ENCODE measurements at places on chromosomes 2 and 18.
A peak's percentile ranks its signal among the peaks of the same experiment; 100 is the strongest.

DNA sequence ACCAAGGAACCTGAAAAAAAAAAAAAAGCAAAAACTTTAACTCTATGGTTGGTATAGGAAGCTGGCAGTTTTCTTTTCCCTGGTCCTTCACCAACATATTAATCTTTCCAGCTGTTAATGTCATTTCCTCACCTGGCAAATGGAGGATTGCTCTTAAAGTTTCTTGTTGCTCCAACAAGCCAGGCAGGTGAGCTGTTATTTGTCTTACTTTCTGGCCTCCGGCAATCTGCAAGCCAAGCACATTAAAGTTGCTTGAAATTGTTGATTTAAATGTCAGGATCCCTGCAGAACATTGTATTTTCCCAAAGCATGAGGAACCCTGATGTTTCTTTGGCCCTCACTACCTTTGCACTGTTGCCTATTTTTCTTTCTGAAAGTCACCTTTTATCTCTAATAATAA is 664.9 kb downstream of the METTL4 start:
- DNase-seq, result no peak

GRCh38 chr18:50687491-50687890 is 127.6 kb downstream of the MAPK4 start:
- DNase-seq, result no peak

GRCh38 chr18:79801217-79801616 is 3.5 kb downstream of the KCNG2 start:
- DNase-seq, result no peak

DNA sequence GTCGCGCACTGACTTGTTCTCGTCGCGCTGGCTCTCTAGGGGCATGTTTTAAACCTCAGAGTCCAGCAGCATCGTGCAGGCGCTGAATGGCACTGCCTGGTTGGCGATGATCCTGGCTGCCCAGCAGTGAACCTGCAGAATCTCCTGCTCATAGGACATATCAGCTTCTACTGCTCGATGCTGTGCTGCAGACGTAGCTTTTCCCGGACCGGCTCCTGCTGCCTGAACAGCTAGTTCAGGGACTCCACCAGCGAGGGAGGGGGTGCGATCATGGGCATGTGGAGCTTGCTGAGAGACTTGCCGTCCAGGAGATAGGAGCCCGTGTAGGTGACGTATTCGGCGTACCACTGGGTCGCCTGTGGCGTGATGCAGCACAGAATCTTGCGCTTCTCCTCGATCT is 890.0 kb upstream of the LRRTM1 start:
- DNase-seq, result no peak

- no peak for DNase-seq
Observed at GRCh38 chr18:9885170-9886004, at the start of gene TXNDC2. Gene TXNDC2, plus strand, starts transcription at chr18:9885973. Its CDS starts 708 bp downstream, at chr18:9886681.

- no peak for DNase-seq
Observed at GRCh38 chr2:62874881-62875383, 169.4 kb downstream of the EHBP1 start.

DNA sequence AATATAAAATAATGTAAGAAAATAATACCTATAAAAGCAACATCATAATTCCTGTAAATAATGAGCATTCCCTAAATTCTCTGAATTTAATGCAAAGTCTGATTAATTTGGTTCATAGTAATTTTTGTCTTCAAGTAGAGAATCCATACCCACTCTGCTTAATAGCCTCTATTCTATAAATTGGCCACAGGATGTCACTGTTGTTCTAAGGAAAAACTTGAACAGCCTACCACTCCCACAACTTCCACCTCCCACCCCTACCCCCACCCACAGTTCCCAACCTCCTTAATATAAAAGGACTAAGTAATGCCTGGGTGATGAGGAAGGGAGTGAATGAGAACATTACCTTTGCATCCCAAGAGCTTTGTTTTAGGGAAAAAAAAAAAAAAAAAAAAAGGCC is 27.2 kb upstream of the BBS5 start:
- no peak for DNase-seq

DNA sequence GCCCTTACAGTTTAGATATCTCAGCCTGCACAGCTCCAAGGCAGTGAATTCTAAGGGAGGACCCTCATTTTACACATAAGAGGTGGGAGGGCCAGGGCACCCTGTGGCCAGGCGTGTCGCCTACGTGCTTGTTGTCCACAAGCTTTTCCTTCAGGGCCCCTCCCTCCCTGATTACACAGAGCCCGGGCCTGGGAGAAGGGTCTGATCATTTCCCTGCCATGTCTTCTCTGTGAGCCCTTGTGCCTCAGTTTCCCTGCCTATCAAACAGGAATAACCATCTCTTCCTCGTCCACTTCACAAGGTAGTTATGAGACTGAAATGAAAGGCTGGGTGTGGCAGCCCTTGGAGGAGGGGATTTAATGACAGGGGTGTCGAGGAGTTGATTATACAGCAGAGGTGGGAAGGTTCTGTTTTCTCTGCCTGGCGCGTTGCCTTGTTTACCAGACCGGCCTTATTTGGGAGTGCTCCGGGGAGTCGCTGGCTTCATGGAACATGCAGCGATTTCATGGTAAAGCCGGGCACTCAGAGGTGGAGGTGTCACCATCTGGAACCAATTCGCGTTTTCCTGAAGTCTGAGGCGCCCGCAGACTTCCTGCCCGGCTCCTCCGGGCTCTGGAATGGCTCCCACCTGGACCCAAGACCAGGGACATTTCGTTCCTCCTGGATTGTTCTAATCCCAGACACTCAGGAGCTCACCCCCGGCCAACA is 208.9 kb downstream of the KLHL29 start:
- no peak for DNase-seq

DNA sequence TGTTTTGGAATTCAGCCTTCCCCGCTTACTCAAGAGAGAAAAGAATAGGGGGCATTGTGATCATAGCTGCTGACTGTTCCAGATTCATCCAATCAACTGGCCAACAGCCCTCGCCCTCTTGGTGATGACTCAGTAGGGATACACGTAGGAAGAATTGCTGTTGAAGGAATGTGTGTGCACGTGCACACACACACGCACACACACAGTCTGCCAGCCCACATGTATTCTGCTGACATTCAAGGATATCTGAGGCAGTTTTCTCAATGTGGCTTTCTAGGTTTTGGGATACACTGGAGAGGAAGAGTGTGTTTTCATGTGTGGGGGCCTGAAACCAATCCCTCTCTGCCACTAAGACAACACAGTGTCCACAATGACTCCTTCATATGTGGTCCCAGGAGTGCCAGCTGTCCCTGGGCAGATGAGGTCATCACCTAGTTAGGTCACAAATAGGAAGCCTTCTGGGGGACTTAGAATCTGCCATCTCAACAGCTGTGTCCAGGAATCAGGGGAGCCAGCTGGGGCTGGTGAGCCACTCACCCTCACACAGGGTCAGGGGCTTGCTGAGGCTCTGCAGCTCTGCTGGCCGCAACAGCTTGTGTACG is 352.6 kb downstream of the SS18 start:
- no peak for DNase-seq

DNA sequence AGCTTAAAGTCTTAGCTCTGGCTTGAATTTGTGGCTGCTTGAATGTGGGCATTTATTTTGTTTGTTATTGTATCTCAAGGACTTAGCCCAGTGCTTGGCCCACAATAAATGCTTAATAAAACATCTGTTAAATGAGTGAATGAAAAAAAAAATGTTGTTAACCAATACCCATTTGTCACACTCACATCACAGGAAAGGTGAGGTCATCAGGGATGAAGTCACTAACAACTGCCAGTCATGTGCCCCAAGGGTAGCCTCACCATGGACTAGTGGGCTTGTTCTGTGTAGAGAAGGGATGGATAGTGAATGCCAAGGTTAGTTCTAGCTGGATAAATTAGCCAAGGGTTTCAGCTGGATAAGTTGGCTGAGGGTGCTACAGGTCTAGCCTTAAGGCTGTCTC is 3.0 kb downstream of the NRBP1 start:
- DNase-seq, result peak; percentile 60

GRCh38 chr2:56508662-56509061 is 324.9 kb downstream of the CCDC85A start:
- DNase-seq, result no peak

GRCh38 chr2:171167352-171167997 is 6.8 kb upstream of the TLK1 start:
- DNase-seq, result no peak

GRCh38 chr2:174821628-174822027 is 57.4 kb upstream of the CHRNA1 start:
- DNase-seq, result no peak

DNA sequence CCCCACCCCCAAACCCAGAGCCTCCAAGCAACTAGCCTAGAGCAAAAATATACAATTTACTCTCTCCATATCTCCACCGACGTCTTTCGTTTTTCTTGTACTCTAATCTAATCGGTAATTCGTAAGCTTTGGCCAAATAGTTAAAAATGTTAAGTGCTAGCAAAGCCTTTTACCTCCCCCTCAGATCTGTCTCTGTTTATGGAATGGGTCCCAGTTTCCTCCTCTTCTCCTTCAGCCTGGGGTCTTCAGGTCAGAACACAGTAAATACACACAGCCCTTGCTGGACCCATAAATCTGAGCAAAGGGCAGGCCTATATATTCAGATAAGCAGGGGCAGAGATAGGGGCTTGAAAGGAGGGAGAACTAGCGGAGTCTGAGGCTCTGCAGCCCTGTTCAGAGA is 267.4 kb downstream of the MEIS1 start:
- no peak for DNase-seq

GRCh38 chr18:24628326-24628725 is 167.9 kb downstream of the HRH4 start:
- no peak for DNase-seq

- no peak for DNase-seq
Observed at GRCh38 chr2:82501217-82501616, 1957.9 kb downstream of the SUCLG1 start.

DNA sequence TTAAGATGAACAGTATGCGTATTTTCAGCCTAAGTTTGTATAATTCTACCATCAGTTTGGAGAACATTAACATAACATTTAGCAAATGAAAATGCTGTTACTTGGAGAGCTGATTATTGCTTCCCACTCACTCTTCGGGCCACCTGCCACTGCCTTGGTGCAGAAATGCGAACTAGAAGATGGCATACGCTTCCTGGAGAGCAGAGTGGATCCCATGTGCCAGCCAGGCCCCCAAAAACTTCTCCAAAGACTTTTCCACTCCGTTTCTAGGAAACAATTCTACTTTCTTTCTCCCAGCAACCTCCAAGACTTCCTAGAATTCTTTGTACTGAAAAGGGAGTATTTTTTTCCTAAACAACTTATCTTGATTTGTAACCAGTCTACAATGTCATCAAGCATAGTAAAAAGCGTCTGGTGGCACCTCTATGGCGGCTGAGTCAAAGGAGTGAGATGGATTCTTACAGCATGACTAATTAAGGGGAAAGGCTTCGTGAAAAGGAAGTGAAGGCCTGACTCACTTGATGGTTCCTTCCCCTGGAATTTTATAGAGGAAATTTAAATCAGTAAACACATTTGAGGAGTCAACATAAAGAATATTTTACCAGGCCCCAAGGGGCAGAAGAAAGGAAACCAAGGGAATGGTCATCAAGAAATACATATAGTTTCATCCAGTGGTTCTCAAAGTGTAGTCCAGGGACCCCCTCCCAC is 36.6 kb downstream of the FEZ2 start:
- no peak for DNase-seq

DNA sequence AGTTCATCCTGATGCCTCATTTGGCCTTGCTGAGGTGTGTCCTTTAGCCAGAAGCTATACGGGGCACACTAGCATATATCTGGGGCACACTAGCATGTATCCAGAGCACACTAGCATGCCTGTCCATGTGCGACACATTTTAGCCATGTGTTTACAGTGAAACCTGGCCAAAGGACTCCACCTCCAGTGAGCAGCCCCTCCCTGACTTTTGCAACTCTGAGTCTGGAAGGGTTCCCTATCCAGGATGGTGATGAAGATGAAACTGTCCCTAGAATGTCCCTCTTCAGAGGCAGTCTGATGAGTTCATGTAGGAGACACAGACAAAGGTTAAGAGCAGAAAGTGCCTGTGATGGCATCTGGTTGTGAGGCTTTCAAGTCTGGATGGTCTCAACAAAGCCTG is 61.4 kb upstream of the LGALSL start:
- no peak for DNase-seq

DNA sequence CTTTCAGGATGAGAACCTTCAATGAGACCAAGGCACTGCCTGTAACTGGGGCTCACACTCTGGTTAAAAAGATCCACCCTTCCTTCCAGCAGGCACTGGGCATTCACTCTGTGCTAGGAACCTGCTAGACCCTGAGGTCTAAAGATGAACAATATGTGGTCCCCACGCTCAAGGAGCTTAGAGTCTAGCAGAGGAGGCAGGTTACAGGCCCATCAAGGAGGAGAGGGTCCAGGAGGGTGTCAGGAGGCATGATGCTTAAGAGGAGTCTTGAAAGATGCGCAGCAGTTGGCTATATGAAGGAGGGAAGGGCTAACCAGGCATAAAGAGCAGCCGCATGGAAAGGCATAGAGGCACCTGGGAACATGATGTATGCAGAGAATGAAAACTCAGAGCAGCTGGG is 4.5 kb downstream of the ANKRD53 start:
- DNase-seq, result no peak

GRCh38 chr2:96369186-96369585 is 33.6 kb downstream of the NCAPH start:
- no peak for DNase-seq

- no peak for DNase-seq
Observed at GRCh38 chr2:14891546-14891945, 259.0 kb downstream of the LRATD1 start.

- DNase-seq, result no peak
Observed at GRCh38 chr2:19900931-19901441, 797 bp downstream of the TTC32 start.

GRCh38 chr2:236177604-236177966 is 9.4 kb upstream of the GBX2 start:
- peak; percentile 76 for DNase-seq

GRCh38 chr2:11227595-11227994 is 72.3 kb downstream of the SLC66A3 start:
- DNase-seq, result no peak

GRCh38 chr2:223771475-223771874 is 65.9 kb downstream of the AP1S3 start:
- no peak for DNase-seq

DNA sequence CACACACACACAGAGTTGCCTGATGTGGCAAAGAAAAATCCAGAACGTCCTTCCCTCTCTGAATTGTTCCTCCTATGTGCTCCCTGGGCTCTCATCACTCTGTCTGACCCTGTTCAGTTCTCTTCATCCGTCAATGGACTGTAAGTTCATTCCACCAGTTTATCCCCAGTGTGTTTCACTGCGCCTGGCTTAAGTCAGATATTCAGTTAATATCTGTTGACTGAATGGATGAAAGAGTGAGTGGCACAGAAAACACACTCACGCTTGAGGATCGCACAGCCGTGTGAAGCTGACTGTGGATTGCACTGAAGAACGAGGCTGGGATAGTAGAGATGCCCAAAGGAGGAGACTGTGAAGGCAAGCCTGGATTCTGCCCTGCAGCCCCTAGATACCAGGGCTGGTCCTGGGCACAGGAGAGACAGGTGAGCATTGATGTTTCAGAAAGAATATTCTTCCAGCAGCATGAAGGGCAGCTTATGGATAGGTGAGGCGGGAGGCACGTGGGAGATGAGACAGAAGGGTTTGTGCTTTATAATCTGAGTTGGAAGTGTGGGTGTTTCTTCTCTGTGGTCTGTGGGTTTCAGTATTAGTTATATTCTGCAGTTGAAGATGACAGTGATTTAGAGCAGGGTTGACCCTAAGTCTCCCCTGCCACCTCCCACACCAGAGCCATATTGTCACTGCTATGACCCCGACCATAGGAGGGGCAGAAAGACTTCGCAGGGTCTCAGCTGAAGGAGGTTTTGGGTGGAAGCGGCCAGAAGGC is 129.9 kb downstream of the SOCS6 start:
- peak; percentile 11 for DNase-seq
